GM12878 (cell line): ENCODE measurements at places on chromosomes 1 and 21.

GRCh38 chr1:160083968-160084770, 2.8 kb downstream of the KCNJ9 start:
- no peak overlapping the region for H3K27ac ChIP-seq
- no peaks in the 10 kb centered on the region for H3K4me1 ChIP-seq
- H3K4me3 ChIP-seq, result no peak overlapping the region
- DNase-seq, result no peak
- no peaks in the 10 kb centered on the region; the same call in 1 of the 2 replicates for H3K27me3 ChIP-seq

- no peaks in the 10 kb centered on the region for H3K4me1 ChIP-seq
- no peaks in the 10 kb centered on the region for H3K27me3 ChIP-seq
- H3K4me3 ChIP-seq, result no peak overlapping the region
- DNase-seq, result no peak
- H3K27ac ChIP-seq, result no peak overlapping the region
Measured at GRCh38 chr1:13996334-13996733, 296.3 kb downstream of the PRDM2 start.

DNA sequence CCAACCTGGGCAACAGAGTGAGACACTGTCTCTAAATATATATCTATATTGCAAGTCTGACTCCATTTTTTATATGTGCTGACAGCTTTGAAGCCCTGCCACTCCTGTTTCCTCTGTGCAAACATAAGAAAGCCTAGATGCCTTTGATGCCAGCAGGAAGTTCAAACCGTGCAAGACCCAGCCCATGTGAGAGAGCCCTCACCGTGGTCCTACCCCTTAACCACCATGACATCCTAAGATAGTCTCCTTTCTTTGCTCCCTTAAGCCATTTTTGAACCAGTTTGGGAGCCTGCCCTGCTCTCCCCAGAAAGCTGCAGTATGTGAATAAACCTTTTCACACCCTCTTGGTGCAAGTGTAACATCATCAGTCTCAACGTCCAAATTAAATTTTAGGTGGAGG, 3.7 kb upstream of the DIPK1A start:
- DNase-seq, result no peak
- H3K4me1 ChIP-seq, result peaks cover 24% of the 10 kb centered on the region
- H3K4me3 ChIP-seq, result no peak overlapping the region

- peaks cover 2% of the 10 kb centered on the region; the same call in 1 of the 2 replicates for H3K36me3 ChIP-seq
- DNase-seq, result no peak
- no peak overlapping the region for H3K27ac ChIP-seq
- H3K4me1 ChIP-seq, result no peaks in the 10 kb centered on the region
- no peaks in the 10 kb centered on the region for H3K27me3 ChIP-seq
- no peak overlapping the region for H3K4me3 ChIP-seq
Measured at GRCh38 chr1:223811634-223812101, 34.1 kb downstream of the TP53BP2 start.

DNA sequence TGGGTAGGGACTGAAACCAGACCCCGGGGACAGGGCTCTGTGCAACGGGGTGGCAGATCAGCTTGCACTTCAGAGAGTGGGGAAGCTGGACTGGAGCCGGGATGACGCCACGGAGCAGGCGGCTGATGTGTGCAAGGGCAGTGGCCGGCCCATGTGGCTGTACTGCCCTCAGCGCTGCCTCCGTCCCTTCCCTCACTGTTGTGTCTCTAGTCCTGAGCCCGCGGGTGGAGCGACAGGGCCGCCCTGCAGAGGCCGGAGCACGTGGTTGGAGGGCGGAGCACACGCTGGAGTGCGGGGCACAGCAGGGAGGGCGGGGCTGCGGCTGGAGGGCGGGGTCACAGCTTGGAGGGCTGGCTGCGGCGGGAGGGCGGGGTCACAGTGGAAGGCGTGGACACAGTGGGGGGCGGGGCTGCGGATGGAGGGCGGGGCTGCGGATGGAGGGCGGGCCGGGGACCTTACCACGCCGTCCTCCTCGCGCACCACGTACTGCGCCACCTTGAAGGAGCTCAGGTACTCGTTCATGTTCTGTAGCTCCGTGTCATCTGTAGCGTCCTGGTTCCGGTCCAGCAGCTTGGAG, 52.4 kb downstream of the CHD5 start:
- no peak for DNase-seq
- no peaks in the 10 kb centered on the region for H3K4me1 ChIP-seq
- no peaks in the 10 kb centered on the region for H3K27me3 ChIP-seq
- H3K36me3 ChIP-seq, result no peaks in the 10 kb centered on the region

DNA sequence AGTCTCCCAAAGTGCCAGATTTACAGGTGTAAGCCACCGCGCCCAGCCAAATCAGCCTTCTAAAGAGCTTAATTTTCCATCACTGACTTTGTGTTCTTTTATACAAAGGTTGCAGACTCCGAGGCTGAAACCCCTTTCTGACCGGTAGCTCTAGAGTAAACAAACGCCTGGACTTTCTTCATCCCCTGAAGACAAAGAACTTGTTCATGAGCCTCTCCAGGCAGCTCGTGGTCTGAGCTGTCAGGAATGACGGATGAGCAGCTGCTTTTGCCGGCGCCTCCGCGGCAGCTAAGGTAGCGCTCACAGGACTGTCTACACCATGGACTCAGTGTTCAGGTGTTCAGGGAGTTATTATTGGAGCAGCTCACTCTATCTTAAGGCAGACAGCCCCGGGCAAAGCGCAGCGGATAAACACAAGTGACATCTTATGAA, 128.5 kb upstream of the ERRFI1 start:
- no peak overlapping the region for H3K27ac ChIP-seq
- DNase-seq, result no peak
- H3K36me3 ChIP-seq, result no peaks in the 10 kb centered on the region
- no peaks in the 10 kb centered on the region for H3K27me3 ChIP-seq
- H3K4me3 ChIP-seq, result no peak overlapping the region

DNA sequence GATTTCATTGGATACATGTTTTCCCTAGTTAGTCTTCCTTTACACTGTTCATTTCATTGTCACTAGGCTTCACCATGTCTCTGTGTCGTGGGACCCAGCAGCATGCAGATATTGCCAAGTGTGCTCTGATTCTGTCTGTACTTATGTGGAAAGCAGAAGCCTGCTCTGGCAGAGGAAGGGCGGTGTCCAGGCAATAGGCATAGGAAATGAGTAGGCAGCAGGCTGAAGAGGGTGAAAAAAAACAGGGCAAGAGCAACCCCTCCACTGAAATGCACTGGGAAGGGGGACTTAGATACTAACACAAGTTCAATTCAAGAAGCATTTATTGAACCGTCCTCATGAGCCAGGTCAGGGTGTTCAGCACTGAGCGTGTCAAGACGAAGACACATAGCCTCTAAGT, 85.2 kb upstream of the VAV3 start:
- no peak overlapping the region for H3K4me3 ChIP-seq
- DNase-seq, result no peak
- H3K36me3 ChIP-seq, result no peaks in the 10 kb centered on the region
- no peak overlapping the region for H3K27ac ChIP-seq

DNA sequence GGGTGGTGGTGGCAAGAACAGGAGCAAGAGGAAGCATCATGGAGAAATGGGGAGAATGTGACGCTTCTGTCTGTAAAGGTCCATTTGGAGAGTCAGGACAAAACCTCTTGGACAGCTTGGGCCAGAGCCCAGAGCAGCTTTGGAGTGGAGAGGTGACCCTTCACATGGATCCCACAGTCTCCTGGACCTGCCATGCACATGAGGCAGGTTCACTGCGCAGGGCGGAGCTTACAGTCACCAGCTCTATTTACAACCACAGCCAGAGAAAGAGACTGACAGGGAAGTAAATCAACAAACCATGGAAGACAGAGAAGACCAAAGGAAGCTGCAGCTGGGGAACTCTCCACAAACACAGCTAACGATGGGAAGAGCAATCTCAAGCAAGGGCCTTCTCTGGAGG, 828 bp upstream of the RGS8 start:
- no peak overlapping the region for H3K27ac ChIP-seq
- H3K27me3 ChIP-seq, result no peaks in the 10 kb centered on the region
- H3K36me3 ChIP-seq, result no peaks in the 10 kb centered on the region
- DNase-seq, result no peak

DNA sequence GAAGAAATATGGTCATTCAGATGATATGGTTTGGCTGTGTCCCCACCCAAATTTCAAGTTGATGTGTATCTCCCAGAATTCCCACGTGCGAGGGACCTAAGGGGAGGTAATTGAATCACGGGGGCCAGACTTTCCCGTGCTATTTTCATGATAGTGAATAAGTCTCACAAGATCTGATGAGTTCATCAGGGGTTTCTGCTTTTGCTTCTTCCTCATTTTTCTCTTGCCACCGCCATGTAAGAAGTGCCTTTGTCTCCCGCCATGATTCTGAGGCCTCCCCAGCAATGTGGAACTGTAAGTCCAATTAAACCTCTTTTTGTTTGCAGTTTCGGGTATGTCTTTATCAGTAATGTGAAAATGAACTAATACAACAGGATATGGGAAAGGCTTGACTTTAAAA, 1.4 kb upstream of the DPM3 start:
- H3K27me3 ChIP-seq, result no peaks in the 10 kb centered on the region
- H3K4me3 ChIP-seq, result no peak overlapping the region
- H3K4me1 ChIP-seq, result peaks cover 12% of the 10 kb centered on the region
- no peak for DNase-seq
- no peaks in the 10 kb centered on the region for H3K36me3 ChIP-seq

GRCh38 chr1:46671554-46671953, at the start of gene TEX38:
Gene TEX38, plus strand, starts transcription at chr1:46671854. Its CDS starts 81 bp downstream, at chr1:46671935.
- no peaks in the 10 kb centered on the region for H3K27me3 ChIP-seq
- H3K27ac ChIP-seq, result no peak within 1 kb of the TSS
- H3K4me3 ChIP-seq, result no peak within 1 kb of the TSS
- H3K4me1 ChIP-seq, result peaks cover 15% of the 10 kb centered on the region

- H3K4me1 ChIP-seq, result no peaks in the 10 kb centered on the region
- no peak for DNase-seq
- no peak overlapping the region for H3K27ac ChIP-seq
- no peak overlapping the region for H3K4me3 ChIP-seq
- no peaks in the 10 kb centered on the region for H3K27me3 ChIP-seq
Measured at GRCh38 chr1:95002540-95003432, 70.0 kb downstream of the ALG14 start.

- no peak overlapping the region for H3K27ac ChIP-seq
- H3K4me3 ChIP-seq, result no peak overlapping the region
- H3K27me3 ChIP-seq, result no peaks in the 10 kb centered on the region
- DNase-seq, result no peak
Measured at GRCh38 chr1:5692664-5693063, 299.6 kb downstream of the NPHP4 start.

DNA sequence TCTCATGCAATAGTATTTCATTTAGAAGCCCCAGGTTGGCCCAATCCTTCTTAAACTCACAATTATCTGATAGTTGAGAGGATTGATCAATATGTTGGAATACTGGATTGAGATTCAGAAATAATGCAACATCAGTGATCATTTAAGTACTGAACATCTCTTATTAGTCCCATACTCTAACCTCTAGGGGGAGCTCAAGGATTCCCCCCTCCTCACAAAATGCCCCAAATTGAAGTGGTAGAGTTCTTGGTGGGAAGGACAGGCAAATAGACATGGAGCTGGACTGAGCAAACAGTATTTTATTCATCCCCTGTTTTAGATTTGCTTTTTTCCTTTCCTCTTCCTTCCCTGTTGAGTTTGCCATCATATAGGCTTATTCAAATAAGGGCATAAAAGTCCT, 62.8 kb downstream of the NGF start:
- no peaks in the 10 kb centered on the region for H3K36me3 ChIP-seq
- H3K4me3 ChIP-seq, result no peak overlapping the region
- H3K27me3 ChIP-seq, result 0 out of 2 replicates have a peak, but pooled peaks cover 2% of the 10 kb centered on the region
- no peaks in the 10 kb centered on the region for H3K4me1 ChIP-seq
- H3K27ac ChIP-seq, result no peak overlapping the region
- DNase-seq, result no peak

DNA sequence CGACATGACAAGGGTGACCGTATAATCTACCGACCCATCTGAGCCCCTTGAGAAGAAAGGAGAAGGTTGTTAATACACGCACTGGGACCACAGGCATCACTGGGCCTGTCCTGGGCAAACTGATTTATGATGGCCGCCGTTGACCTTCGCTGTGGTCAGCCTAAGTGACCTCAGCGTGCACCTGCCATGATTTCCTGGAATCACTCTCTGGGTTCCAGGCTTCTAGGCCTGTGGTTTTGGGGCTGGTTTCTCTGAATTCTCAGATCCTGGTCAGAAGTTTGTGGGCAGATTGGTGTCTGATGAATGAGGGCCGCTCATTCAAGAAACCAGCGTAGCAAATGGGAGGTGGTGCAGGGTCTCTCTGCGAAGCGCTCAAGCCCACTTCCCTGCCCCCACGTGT, 64.0 kb downstream of the SIK1 start:
- H3K27ac ChIP-seq, result peak overlapping the region; percentile 77
- no peaks in the 10 kb centered on the region for H3K27me3 ChIP-seq
- no peak for DNase-seq
- H3K4me3 ChIP-seq, result no peak overlapping the region
